ENCODE measurements at places on chromosomes 7 and 10.

DNA sequence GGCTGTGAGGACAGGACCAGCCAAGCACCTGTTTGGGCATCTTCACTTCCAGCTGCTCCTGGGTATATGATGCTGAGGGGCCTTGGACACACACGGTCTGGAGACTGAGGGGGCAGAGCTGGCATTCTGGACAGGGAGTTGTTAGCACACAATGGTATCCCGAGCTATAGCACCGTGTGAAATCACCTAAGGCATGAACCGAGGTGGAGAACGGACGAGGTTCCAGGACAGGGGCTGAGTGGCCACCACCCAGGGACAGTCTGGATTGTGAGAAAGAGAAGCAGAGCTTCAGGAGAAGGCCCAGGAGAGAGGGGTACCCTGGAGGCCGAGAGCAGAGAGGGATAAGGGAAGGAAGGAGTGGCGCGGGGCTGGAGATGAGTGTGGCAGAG is 571.8 kb downstream of the TCERG1L start:
- no peak for DNase-seq

DNA sequence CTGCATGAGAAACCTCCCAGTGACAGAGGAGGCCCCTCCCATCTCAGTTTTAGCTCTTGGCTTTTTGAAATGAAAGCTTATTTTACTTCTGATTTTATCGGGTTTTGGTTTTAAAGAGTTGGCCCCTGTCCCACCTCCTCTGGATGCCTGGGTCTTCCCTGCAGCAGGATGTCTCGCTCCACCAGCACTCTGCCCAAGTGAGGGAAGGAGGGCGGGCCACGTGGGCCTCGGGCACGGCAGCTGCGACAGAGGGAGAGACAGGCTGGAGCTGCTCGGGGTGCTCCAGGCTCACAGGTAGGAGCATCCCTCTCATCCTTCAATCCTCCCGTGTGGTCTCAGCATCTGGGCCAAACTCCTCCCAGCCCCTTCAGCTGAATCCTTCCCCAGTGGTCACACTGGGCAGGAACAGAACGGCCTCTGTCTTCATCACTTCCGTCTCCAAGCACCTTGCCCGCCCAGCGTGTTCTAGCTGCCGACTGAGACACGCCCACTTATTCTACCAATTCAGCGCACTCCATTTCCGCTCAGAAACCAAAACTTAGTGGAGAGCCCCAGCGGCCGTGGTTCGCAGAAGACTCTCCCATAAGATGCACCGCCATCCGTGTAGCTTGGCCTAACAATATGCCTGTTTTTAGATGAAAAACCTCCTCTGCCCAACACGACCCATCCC is 222.9 kb downstream of the GLRX3 start:
- no peak for DNase-seq

DNA sequence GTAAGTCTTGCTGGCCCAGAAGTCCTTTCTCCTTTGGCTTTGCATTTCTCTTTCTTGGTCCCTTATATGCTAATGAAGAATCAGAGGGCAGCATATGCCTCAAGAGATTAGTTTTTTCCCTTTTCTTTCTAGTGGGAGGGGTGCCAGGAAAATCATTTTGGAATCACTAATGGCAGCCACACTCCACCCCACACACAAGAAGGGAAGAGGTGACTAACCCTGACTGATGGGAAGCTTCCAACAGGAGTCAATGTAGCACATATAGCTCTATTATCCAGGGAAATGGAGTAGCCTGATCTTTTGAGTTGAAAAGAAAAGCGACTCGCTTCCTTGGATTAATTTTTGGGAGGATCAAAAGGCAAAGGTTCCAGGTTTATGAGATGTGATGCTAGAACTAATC is 225.3 kb downstream of the KIF20B start:
- DNase-seq = no peak

- peak; percentile 68 for DNase-seq
Measured at GRCh38 chr7:101170617-101171441, 5.5 kb upstream of the VGF start.

- DNase-seq = peak; percentile 31
Measured at GRCh38 chr10:43931308-43931930, 282.7 kb upstream of the ZNF32 start.

GRCh38 chr7:120060281-120060680 is 212.7 kb upstream of the KCND2 start:
- DNase-seq = no peak

DNA sequence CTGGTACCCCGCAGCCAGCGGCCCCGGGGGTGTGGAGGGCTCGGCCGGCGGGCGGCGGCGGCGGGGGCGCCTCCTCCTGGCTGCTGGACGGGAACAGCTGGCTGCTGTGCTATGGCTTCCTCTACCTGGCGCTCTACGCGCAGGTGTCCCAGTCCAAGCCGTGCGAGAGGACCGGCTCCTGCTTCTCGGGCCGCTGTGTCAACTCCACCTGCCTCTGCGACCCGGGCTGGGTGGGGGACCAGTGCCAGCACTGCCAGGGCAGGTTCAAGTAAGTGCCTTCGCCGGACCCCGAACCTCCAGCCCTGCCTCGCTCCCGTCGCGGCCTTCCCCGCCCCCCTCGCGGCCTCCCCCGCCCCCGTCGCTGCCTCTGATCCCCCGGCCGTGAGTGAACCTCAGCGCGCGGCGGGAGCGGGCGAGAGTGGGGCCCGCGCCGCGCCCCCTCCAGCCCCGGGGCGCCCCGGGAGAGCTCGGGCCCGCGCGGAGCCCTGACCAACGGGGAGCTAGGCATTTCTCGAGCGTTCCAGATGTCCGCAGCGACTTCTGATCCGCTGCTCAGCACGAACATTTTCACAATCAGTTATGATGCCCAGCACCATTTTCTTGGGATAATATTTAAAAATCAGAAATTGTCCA is 727 bp downstream of the ATRNL1 start:
- DNase-seq = peak; percentile 67

DNA sequence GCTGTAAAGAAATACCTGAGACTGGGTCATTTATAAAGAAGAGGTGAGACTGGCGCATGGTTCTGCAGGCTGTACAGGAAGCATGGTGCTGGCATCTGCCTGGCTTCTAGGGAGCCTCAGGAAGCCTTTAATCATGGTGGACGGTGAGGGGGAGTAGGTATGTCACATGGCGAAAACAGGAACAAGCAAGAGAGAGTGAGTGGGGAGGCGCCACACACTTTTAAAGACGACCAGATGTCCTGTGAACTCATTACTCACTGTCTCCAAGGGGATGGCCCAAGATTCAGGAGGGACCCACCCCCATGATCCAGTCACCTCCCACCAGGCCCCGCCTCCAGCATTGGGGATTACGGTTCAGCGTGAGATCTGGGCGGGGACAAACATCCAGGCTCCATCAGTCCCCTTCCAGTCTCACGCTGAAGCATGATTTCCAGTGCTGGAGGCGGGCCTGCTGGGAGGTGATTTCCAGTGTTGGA is 3.2 kb downstream of the ZNF316 start:
- no peak for DNase-seq

GRCh38 chr10:118980135-118980865 is 49.2 kb upstream of the NANOS1 start:
- DNase-seq = no peak

DNA sequence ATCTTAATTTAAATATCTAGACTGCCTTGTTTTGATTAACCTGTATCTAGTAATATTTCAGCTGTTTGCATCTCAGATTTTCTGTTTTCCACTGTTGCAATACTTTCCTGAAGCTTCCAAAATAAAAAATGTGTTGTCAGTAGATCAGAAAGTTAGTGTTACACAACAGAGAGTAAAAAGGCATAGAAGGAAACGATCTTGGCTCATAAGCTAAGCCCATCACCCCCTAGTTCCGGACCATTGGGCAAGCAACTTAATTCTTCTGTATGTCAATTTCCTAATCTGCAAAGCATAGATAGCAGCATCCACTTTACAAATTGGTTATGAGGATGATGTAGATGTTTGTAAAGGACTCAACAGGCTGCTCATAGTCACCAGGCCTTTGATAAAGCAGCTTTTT is 4.4 kb downstream of the PON3 start:
- DNase-seq = no peak

DNA sequence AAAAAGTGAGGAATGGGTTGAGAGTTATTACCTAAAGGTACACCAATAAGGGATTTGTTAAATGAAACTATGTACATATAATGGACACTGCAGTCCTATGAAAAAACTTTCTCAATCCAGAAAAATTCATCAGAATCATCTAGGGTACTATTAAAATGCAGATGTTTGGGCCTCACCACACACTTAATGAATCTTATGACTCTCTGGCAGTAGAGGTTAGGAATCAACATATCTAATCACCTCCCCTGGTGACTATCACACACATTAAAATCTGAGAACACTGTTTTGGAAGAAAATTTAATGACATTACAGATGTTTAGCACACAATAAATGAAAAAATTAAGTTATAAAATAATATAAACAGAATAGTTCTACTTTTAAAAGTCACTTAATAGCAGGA is 32.1 kb downstream of the BAZ1B start:
- DNase-seq = no peak

DNA sequence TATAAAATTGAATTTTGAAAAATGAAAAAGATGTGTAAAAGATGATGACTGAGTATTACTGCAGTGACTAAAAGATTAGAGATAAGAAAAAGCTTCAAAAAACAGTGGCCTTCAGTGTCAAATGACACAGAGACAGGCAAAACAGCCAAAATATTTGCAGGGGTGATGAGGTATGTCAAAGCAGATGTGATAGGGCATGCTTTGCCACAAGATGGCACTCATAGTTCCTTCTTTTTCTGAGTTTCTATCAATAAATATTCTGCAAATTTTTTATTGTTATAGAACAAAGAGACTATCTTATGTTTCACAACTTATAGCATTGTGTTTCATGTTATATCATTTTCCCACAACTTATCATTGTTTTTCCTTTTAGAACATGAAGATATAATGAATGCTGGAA is 344.1 kb upstream of the HPS1 start:
- no peak for DNase-seq

DNA sequence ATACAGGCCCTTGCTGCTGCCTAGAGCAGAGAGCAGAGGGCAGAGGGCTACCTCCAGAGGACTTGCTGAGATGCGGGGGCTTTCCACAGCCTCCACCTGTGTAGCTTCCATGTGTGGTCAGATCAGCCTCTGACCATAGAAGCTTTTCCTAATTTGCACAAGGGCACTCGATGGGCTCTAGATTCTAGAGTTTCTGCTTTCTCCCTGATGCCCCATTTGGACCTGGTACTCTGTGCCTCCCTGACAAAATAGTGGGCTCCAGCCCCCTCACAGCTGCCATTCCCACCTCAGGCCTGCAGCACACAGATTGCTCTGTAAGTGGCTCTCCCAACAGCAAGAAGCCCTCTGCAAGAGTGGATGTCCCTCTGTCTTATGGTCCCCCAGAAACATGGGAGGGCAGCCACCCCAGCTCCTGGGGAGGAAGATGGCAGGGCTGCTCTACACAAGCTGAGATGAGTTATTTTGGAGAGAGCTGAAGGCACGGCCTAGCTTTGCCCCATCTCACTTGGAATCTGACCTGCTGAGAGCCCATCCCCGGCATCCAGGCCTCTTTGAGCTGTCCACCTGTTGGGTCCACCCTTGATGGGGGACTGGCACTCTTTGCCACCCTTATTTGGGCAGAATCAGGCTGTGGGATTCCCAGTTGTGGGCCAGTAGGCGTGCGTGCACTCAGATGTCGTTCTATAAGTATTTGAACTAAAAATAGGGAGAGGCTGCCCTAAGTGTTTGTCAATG is 16.7 kb downstream of the TMEM273 start:
- DNase-seq = no peak

- no peak for DNase-seq
Measured at GRCh38 chr7:101166648-101166908, 1.2 kb upstream of the VGF start.

DNA sequence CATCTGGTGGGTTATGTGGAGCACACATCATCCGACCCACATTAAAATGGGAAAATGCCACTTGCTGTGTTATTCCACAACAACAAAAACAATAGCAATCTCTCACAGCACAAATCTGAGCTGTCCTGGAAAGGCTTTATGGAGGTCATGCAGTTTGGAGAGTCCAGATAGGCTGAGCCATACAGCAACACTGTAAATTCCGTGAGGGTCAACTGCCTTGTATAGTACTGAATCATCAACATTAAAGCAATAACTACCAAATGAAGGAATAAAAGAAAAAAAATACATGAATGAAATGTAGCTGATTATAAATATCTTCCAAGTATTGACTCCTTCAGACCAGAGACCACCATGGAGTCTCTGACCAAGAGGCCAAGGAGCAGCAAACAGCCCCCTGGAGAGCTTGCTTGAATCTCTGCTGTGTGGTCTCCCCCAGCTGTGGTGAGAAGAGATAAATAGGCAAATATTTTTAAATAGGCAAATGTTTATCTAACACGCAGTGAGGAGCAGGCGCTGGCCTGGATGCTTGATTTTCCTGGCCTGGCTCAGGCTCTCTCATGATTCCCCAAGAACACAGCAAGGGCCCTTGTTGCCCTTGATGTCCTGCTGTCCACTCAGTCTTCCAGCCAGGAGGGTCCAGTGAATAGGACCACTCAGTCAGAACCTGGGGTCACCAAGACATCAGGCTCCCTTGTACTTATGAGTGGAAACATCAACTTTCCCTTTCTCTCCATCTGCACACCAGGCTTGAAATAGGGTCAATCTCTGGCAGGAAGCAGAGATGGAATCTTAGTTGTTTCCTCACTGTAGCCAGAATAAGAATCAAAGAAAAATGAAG is 1021.3 kb downstream of the XPNPEP1 start:
- no peak for DNase-seq

DNA sequence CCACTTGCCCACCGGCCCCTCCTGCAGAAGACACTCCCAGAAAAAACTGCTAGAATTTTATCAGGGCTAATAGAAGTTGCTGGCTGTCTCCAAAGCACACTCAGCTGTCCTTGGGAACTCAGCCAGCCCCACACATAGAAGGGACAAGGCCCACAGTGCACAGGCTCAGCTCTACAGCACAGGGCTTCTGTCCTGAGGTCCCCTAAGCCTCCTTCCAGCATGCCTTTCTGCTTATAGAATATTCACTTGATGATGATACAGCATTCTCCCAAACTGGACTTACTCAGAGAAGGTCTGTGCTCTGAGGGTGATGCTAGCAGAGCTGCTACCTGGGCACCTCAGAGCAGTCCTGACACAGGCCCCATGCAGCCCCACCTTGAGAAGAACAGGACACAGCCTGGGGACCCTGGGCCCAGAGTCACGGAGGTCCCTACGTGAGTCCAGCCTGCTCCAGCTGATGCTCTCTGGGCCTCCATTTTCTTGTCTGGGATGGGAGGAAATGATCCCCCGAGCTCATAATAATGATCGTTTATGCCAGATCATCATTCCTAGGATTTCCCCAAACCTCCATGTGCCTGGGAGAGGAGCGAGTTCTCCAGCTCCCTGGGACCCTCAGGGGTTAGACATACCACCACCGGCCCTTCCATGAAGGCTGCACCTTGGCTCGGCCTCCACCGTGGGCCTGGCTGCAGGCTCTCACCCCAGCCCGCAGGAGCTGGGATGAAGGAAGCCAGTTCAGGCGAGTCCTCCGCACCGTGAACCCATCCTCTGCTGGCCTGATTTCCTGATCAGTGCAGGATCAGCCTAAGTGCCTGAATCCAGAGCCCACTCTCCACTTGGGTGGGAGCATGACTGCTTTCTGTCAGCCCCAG is 145.6 kb downstream of the ZNF248 start:
- no peak for DNase-seq

GRCh38 chr7:152463709-152464311 is 28.0 kb upstream of the KMT2C start:
- peak; percentile 100 for DNase-seq
